ENCODE measurements at places on chromosomes 4 and X.

GRCh38 chr4:95537863-95538488 lies 10.8 kb downstream of the UNC5C start:
- DNase-seq, result no peak

GRCh38 chr4:186079694-186080093 lies 10.7 kb downstream of the TLR3 start:
- DNase-seq, result no peak

- no peak for DNase-seq
Observed at GRCh38 chr4:39056023-39056422, 6.0 kb upstream of the KLHL5 start.

DNA sequence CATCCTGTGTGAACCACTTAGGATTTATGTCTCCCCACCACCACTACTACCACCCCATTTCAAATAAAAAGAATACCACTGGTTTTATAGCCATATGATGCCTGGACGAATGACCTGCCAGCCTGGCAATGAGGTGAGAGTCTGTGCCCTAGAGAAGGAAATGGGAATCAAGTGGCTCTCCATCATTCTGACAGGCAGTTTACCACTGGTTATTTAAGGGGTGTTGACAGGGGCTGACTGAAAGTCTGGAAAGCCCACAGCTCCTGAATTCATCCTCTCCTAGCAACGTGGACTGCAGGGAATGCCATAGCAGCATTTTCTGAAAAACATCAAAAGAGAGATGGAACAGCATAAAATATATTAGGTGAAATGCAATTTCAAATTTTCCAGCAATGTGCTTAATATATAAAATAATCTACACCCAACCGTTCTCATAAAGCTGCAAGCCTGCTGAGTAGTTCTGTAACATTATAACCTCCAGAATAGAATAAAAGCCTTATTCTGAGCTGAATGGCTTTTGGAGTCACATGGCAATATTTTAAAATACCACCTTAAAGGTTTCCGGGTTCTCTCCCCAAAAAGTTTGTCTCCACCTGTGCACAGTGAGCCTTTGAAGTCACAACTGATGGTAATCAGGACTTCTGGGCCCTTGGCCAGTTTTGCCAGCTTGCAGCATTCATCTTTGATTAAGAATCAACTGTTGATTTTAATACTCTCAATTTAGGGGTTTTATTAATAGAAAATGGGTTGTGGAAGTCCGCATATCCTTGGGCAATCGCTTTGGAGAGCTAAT lies 121.5 kb downstream of the DCTD start:
- DNase-seq, result no peak

DNA sequence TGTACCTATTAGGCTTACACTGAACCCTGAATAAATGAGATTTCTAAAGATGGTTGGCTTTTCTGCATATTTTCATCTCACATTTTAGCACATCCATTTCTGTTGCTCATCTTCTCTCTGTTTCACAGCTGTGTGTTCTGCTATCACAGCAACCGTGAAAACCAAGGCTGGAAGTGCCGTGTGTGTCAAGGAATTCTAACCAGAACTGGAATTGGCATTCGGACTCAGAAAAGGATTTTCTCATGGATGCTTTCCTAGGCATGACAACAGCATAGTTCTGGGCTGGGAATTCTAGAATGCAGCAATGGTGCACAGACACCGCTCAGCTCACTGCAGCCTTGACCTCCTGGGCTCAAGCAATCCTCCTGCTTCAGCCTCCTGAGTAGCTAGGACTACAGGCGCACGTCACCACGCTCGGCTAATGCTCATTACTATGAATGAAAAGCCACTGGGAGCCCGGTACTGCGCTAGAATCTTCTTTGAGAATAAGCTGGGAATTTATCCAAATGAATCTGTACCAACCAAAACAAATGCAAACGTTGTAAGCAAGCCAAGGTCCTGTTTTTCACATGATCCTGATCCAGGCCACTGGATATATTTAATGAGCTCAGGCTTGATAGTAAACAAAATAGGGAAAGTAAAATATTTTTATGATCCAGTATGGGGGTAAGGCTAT lies 105.2 kb downstream of the RBM47 start:
- no peak for DNase-seq

GRCh38 chrX:105694839-105695238 lies 127.5 kb upstream of the NRK start:
- DNase-seq, result no peak

DNA sequence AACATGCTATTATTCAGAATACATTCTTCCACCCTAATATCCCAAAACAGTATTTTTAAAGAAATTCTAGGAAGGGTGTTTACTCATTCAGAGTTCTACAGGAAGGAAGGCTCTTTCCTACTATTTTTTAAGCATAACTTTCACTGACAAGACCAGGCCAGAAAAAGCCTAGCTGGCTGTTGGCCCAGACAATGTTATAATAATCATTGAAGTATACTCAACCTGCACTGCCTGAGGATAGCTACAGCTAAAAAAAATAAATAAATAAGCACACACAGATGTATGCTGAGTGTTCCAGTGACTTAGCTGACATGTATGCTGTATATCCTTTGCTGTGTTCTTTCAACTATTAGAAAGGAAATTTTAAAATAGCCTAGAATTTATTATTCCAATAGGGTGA lies 145.8 kb upstream of the SPRY1 start:
- DNase-seq, result no peak

DNA sequence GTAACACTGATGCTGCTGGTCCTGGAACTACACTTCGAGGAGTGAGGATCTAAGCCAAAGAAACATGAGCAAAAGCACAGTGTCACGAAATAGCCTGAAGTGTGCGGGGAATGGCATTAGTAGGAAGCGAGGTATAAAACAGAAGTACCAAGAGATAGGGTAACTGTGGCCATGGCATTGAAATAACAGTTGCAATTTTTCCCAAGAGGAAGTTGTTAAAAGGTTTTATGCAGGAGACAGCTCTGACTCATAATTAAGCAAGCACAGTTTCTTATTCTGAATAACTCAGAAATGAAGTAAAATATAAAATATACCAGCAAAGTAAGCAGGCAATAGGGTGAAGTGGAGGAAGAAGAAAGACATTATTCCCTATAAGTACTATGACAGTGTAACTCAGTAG lies 90.3 kb upstream of the TMEM150C start:
- no peak for DNase-seq

DNA sequence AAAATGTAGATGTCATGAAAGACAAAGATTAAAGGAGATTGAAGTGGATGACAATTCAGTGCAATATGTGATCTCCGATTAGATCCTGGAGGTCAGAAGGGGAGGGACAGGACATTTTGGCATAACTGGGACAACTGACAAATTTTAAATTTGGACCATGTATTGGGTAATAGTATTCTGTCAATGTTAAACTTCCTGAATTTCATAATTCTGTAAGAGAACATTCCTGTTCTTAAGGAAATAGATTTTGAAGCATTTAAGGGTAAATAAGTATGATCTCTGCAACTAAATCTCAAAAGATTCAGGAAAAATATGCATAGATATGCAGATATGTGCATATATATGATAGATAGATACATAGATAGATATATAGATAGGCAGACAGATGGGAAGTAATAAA lies 11.0 kb downstream of the ODAPH start:
- DNase-seq, result no peak

- DNase-seq, result no peak
Observed at GRCh38 chrX:39688576-39689375, 409.0 kb downstream of the BCOR start.

- DNase-seq, result no peak
Observed at GRCh38 chrX:14309431-14309830, 219.9 kb upstream of the GLRA2 start.

GRCh38 chr4:12507868-12508481 lies 976.2 kb downstream of the RAB28 start:
- no peak for DNase-seq

- no peak for DNase-seq
Observed at GRCh38 chr4:149214301-149214700, 601.3 kb downstream of the IQCM start.

- no peak for DNase-seq
Observed at GRCh38 chr4:167088115-167088514, 146.2 kb downstream of the SPOCK3 start.

DNA sequence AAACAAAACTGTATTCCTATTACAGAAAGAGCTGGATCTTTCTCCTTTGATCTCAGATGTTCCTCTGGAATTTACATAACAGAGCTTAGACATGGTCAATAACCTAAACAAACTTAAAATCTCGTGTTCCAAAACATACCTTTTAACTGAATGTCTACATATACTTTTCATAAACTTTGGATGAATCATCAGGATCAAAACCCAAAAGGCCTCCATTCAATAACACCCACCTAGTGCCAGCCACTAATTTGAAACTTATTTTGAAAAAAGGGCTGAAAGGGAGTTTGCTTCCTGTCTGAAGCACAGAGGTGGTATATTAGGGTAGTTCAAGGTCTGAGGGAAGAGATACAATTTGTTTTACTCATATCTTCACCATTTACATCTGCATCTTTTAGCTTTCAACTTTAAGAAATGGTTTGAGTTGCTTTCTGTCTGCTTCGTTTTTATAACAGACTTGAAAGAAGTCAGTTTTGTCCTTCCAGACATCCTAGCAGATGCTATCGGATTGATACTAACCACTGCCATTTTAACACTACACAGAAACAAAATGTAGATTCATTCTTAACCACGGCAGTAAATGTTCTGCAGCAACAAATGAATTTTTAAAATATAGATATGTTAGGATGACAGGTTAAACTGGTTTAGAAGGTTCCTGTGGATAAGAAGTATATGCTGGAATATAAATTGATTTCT lies 242.8 kb upstream of the DKK2 start:
- DNase-seq, result no peak

GRCh38 chr4:186887291-186887700 lies 163.6 kb upstream of the FAT1 start:
- no peak for DNase-seq
